ENCODE measurements at places on chromosomes 7 and 10.
A peak's percentile ranks its signal among the peaks of the same experiment; 100 is the strongest.

GRCh38 chr10:8066797-8067196 is 12.3 kb downstream of the GATA3 start:
- no peak for DNase-seq

DNA sequence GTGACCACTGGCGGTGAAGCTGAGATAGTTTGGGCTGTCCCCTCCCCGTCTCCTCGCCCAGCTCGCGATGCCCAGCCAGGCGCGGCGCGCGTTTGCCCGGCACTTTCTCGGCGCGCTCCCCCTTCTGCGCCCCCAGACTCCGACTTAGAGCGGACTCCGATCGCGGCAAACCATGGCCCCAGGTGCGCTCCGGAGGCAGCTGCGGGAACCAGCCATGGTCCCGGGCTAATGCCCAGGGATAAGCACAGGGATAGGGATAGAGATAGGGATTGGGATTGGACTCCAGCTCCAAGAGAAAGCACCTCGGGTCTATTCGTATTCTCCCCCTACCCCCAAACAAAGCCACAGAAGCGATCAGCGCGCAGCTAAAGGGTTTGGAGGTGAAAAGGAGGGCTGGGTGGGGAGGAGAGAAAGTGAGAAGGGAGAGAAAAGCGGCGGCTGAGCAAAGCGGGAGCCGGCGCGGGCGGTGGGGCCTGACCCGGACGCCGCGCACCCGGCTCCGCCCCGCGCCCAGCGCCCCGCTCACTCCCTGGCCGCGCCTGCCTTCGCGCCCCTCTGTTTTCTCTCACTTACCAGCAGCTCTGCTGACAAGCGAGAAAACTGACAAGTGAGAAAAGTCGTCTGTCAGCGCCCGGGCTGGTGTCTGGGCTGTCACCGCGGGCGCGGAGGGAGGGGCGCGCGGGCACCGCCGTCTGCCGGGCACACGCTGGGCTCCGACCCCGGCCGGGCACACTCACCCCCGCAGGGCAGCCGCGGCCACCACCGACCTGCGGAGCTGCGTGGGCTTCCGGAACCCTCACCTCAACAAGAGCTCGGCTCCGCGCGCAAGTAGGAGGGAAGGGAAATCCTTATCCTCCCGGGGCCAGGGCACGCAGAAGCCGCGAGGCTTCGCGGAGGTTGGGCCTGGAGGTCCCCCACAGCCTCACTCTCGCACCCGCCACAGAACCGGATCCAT is at the start of gene PDE1C:
PDE1C (minus strand) TSS at position 2 of the 955 bp plus-strand sequence.
- peak; percentile 46 for DNase-seq

- DNase-seq: no peak
These were observed 35.0 kb upstream of the DGKI start for GRCh38 chr7:137881607-137882260.

- no peak for DNase-seq
These were observed 213.9 kb downstream of the MAD1L1 start for GRCh38 chr7:2018569-2019460.

- DNase-seq: no peak
These were observed 82.9 kb downstream of the SEMA3D start for GRCh38 chr7:85103962-85104361.

DNA sequence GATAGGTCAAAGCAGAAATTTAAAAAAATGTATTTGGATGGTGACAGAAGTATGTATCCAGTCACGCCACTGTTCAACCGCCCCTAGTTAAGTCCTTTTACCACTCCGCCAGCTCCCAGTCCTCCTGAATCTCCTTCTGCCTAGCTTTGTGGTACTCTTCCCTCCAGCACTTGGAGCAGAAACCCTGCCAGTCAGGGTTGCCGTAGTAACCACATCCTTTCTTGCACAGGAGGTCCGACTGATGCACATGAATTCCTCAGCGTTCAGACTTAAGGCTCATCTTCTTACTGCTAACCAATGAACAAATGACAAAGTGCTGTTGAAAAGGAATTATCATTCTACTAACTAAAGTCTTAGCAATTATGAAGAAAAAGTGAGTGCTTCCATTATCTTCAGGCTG is 175.3 kb upstream of the KCTD7 start:
- no peak for DNase-seq

- DNase-seq: no peak
These were observed 58.2 kb upstream of the ICA1 start for GRCh38 chr7:8320174-8320573.

DNA sequence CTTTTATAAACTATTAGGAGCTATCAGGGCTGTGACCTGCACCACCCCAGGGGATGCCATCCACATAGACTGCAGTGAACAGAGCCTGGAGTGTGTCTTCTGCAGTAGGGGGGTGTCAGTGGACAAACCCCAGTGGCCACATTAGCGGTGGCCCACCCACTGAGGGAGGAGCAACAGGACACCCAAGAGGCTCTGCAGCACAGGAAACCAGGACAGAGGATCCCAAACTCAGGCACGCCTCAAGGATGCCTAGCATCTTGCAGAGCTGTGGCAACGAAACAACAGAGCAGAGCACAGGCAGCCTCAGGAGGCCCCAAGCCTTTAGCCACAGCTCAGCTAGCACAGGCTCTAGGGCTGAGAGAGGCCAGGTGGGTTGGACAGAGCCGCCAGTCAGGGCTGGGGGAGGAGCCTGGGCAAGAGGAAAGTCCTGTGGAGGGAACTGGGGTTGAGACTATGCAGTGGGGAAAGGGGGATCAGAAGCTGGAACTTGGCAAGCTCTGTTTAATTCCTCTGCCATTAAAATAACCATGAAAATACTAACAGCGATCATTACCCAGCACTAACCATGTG is 53.8 kb downstream of the GRID1 start:
- DNase-seq: no peak
